ENCODE measurements at places on chromosomes 5 and 9.
A peak's percentile ranks its signal among the peaks of the same experiment; 100 is the strongest.

DNA sequence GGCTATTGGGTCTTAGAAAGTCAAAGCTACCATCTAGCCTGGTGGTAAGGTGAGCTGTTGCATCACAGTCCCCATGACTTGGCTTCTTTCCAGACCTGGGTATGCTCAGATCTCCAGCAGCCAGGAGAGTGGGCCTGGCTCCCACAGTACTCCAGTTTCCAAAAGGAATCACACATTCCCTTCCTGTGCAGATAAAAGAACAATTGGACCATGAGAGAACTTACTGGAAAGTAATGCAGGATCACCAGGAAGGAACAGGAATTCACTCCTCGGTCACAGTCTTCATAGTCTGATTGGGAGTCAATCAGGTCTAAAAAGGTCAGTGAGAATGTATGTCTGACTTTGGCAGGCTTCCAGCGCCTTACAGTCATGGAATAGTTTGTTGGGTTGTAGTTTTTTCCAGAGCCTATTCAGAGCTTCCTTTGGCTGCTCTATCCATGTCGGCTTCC lies 47.8 kb upstream of the CD180 start:
- no peak for DNase-seq

GRCh38 chr9:99749641-99750040 lies 72.0 kb upstream of the NR4A3 start:
- DNase-seq, result no peak

DNA sequence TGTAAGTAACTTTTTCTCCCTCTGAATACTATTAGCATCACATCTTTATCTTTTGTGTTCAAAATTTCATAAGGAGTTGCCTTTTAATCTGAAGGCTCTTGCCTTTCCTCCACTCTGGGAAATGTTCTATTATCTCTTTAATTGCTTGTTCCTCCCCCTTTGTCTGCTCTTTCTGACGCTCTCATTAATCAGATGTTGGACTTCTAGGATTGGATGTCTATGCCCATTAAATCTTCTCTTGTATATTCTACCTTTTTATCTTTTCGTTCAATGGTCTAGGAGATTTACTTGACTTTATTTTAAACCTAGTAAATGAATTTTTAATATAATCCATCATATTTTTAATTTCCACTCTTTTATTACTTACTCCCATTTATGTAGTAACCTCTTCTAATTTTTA lies 76.7 kb downstream of the MARCHF3 start:
- DNase-seq, result no peak

DNA sequence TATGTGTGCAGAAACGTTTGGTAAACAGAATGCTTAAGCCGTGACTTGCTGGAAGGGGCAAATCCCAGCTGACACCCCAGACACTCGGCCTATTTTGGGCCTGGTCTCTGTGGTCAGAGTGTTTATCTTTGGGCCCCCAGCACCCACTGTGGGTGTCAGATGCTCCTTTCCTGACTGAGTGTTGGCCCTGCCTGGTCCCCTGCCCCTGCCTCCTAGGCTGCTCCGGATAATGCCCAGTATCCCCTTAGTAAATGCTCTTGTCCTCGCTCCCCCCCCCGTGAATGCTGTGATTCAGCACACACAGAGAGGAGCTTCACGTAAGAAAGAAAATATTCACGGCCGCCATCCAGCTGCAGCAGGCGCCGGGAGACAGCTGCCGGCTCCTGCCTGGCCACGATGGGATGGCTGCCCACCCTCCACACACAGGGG lies 11.3 kb upstream of the ANGPTL2 start:
- DNase-seq, result peak; percentile 63

GRCh38 chr5:87151547-87151946 lies 116.1 kb upstream of the RASA1 start:
- DNase-seq, result peak; percentile 4

GRCh38 chr5:52751137-52751536 lies 36.6 kb upstream of the ITGA1 start:
- DNase-seq, result no peak

DNA sequence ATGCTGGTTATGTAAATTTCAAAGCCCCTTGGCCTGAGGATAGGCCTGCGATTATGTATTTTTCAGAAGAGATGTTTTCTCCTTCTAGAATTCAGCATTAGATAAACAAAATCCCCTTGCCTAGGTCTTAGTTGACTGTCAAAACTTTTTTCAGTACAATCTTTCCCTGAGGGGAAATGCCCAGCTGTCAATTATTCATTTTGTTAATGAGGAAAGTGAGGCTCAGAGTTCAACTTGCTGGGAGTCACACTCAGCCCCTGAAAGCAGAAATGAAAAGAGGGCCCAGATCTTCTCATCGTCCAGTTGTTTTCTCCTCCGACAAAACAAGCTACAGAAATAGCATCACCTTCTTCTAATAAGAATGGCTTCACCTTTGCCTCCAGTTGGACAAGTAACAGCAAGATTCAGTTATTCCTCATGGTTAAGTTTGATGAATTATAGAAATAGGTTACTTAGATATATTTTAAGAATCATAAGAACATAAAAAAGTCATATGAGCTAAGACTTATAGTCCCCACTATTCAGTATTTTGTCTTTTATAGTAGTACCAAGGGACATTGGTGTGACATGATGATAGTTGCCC lies 627.1 kb upstream of the WWC1 start:
- DNase-seq, result no peak

- no peak for DNase-seq
These were observed 155.9 kb upstream of the CCNG1 start for GRCh38 chr5:163281512-163281911.

DNA sequence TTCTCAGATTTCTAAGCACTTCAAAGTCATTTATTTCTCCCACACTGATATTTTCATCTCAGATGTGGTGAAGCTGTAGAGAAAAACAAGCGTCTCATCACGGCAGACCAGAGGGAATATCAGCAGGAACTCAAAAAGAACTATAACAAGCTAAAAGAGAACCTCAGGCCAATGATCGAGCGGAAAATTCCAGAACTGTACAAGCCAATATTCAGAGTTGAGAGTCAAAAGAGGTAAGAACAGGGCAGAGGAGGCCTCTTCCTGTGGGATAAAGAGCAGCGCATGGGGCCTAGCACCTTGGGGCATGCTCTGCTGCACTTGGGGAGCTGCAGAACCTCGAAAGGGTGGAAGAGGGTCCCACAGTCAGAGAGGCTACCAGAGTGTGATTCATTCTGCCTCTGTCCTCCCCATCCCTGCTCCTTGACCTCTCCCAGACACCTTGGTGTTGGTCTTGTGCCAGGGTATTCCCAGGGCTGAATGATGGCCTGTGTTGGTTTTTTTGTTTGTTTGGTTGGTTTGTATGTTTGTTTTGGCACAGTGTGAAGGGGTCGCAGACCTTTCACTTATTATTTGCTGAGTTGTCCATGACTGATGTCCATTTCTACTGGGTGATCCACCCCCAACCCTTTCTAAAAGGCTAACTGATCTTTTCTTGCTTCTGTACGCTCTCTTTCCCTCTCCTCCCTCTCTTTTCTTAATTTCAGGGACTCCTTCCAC lies 248.9 kb downstream of the DOCK8 start:
- no peak for DNase-seq

GRCh38 chr5:56983593-56984361 lies 31.9 kb upstream of the MIER3 start:
- DNase-seq, result no peak
